ENCODE measurements at places on chromosomes 3 and 15. TPM values are rescaled to one million over a fixed set of nuclear protein-coding genes. Genes with fewer than 3 reads are reported as not detected.

DNA sequence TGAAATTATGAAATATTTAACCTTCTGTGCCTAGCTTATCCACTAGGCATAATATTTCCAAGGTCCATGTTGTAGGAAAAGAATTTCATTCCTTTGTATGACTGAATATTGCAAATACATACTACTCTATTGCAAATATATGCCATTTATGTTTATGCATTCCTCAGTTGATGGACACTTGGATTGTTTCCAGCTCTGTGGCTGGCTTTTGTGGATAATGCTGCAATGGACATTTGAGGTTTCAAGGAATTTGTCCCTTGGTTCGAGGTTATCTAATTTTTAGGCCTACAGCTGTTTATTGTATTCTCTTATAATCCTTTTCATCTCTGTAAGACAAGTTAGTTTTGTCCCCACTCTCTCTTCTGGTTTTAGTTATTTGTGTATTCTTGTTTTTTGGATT is 7.7 kb upstream of the AADACL2 start:
- DNase-seq: no peak

DNA sequence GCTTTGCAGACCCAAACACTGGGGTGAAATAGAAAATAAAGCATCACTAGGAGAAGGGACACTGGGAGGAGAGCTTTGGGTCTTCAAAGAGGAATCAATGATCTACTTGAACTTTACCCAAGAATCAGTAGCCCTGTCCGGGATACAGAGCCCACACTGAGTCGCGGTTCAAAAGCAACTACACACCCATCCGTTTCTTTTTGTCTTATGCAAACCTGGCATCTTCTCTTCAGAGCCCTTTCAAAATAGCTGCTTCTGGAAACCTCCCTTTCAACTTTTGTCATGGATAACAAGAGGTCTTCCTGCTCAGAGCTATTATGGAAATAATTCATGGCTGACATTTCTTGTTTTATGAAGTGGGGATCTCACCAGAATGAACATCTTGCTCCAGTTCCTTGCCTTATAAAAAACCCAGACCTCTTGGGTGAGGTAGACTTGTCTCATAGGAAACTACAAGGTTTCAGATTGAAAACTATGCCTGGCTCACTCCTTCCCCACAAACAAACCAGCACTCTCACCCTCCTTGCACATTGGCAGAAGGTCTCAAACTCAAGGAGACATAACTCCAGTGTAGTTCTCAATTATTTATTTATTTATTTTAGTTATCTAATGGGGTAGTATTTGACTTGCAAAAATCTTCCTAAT is 115.1 kb upstream of the ARHGEF3 start:
- no peak for DNase-seq

DNA sequence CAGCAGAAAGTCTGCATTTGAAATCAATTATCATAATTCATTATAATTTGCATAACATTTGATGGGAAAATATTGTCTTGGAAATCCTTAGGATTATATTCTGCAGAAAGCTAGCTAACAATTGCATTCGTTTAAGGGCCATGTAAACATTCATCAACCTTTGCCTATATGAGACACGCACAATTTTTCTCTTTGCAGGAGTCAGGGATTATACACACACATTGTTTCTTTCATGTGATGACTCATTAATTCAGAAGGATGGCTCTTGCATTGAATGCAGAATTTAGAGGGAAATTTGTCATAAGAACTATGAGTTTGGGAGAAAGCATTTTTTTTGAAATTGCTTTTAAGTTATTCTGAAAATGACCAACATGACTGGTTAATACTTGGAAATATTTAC is 844.7 kb downstream of the DIPK2A start:
- DNase-seq: no peak

DNA sequence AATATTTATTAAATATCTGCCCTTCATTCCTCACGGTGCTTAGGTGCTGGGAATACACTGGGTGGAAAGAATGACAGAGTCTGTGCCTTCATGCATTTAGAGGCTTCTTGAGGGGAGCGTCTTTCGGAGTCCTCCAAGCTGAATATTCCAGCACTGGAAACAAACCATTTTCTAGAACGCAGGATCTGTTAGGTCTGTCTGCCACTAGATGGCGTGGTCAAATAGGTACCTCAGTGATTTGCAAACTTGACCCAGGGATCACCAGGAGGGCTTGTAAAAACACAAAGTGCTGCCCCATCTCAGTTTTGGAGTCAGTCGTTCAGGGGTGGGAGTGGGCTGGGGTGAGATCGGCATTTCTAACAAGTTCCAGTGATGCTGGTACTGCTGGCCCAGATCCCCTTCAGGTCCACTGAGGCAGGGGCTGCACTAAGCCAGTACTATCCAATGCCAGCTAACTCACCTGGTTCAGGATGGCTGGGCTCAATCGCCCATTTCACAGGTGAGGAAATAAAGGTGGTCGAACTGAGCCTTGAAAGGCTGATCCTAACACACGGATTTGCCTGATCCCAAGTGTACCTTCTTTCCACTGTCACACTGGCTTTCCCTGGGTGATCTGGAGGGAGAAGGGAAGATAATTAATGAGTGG is 14.8 kb downstream of the ARNT2 start:
- DNase-seq: no peak

ACSBG1 gene
- polyA plus RNA-seq: 0.59 TPM

All from heart right ventricle (tissue), 16 donors.